ENCODE measurements at places on chromosomes 11 and 22.
A peak's percentile ranks its signal among the peaks of the same experiment; 100 is the strongest.

GRCh38 chr22:19523240-19524169 is 705 bp downstream of the CLDN5 start:
- peak; percentile 23 for DNase-seq

- DNase-seq = no peak
Observed at GRCh38 chr11:2118677-2119076, 20.5 kb downstream of the IGF2 start.

DNA sequence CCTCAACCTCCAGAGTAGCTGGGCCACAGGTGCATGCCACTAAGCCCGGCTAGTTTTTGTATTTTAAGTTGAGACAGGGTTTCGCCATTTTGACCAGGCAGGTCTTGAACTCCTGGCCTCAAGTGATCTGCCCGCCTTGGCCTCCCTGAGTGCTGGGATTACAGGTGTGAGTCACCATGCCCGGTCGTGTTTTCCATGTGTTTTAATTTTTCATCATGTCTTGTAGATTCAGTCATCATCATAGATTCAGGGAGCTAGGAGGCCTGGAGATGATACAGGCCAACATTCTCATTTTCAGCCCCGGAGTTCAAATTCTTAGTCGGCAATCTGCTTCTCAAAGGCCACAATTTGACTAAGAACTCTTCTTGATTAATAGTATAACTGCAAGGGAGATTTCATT is 73.5 kb upstream of the GRAMD1B start:
- peak; percentile 68 for DNase-seq

DNA sequence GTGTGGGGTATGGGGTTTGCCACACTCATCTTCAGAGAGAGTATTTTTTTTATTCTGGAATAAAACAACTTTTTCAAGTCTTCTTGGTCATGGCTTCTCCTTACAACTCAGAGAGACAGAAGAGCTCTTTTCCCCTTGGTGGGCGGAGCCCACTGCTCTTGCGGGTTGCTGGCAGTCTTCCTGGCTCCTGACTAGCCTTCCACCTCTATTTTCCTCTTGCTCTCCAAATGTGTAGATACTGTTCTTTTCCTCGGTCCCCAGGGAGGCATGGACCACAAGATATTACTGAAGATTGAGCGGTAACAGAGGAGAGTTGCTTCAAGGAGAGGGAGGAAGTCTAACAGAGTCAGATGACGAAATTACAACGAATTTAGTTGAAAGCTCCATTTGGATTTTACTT is 210.6 kb downstream of the NTM start:
- DNase-seq = no peak

GRCh38 chr11:93718057-93718563 is 23.2 kb downstream of the TAF1D start:
- no peak for DNase-seq

DNA sequence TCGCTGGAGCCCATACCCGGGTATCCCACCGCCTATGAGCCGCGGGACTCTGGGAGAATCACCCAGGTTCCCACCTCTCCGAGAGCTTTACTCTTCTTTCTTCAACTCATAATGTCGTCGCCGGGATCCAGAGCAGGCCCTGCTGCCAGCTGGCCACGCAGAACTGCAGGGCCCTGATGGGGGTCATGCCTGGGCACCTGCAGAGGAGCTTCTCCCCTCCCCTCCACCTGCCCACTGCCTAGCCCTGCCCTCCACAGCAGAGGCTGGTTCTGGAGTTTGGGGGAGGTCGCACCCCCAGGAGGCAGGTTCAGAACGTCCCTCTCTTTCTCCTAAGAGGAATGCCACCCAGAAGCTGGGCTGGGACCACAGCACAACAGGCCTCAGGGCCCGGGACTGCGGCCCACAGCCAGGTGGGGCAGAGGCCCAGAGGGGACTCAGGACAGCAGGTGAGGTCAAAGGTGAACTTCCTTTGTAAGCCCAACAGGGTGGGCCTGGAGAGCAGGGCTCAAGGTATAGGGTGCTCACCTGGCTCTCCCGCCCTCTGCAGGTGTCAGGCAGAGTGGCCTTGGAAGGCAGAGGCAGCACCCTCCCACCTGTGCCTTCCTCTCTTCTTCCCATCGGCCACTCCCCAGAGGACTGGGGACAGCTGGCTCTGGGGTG is 1.9 kb downstream of the SLC25A45 start:
- no peak for DNase-seq

GRCh38 chr11:17769218-17769617 is 34.6 kb downstream of the KCNC1 start:
- no peak for DNase-seq

DNA sequence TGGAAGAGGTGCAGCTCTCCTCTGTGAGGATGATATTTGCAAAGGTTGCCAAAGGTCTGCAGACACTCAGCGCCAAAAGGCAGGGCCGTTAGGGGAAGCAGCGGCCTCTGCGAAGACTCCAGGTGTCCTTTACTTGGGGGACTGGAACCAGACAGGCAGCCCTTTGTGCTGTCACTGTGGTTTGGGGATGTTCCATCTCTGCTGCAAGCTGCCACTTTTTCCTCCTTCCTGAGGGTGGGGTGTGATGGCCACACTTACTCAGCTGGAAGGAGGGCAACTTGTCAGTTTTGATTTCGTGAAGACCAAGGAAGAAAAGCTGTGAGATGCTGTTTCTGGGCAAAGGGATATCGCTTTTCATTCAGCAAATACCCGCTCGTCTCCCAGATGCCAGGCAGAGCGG is 96.5 kb upstream of the PRR5 start:
- no peak for DNase-seq

- DNase-seq = no peak
Observed at GRCh38 chr11:47869544-47870393, 21.6 kb upstream of the NUP160 start.

DNA sequence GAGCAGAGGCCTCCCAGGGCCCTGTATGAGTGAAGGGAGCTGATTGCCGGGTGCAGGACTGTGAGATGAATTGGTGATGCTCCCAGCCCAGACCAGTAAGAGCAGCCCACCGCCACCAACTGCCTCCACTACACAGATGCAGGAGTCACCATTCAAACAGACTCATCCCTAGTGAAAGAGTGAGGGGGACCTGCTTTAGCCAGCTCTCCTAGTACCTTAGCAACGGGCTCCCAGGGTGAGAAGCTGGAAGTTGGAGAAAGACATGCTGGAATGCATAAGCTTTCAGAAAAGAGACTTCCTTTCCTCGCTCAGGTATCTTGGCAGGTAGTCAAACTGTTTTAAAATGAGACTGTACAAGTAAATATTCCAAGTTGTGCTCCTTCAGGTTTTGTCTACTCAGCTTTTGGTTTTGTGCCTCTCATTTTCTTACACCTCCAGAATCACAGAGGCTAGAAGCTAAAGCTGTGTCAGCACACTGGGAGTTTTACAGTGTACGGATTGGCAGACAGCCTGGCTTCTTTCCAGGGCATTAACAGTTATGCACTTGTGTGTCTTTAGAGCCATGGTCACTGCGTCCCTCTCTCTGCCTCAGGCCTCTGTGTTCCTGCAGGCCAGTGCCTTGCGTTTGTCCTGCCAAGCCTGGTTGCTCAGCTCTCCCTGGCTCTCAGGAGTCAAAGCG is 146.2 kb downstream of the ATXN10 start:
- DNase-seq = no peak

DNA sequence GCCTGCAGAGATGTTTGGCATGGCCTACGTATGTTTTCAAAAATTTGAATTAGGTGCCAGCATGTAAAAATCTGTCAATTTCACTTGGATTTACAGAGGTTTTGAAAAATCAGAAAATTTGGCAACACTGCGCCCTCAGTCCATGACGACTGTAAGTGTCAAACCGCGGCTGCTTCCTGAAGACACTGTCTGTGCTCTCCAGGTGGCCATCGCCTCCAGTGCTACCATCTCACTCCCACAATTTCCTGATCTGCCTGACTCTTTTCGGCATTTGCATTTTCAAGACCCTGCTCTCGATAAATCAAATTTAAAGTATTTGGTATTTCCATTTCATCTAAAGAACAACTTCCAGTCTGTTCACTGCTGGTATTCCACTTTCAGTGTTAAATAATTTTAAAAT is 34.6 kb downstream of the VSIG10L2 start:
- no peak for DNase-seq

DNA sequence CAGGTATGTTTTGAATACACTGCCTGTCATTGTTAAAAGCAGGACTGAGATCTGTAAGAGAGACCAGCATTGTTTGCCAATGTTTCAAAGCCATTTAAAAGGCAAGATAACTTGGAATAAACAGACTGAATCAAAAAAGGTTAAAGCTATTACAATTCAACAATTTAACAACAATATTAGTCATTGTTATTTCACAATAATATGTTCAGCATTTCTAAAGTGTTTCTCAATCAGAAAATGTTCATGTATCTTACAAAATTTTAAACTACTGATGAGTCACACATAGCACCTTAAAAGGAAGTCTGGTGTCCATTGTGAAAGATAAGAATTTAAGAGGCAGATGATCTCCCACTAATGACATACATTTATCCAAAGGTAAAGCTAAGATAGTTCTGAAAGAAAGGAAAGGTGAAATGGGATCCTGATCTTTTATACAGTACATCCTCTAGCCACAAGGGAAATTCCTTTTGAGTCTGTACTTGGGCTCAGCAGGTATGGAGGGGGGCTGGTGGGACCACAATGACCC is 79.7 kb downstream of the MAML2 start:
- no peak for DNase-seq

- DNase-seq = no peak
Observed at GRCh38 chr22:24725736-24726135, 48.8 kb downstream of the PIWIL3 start.

DNA sequence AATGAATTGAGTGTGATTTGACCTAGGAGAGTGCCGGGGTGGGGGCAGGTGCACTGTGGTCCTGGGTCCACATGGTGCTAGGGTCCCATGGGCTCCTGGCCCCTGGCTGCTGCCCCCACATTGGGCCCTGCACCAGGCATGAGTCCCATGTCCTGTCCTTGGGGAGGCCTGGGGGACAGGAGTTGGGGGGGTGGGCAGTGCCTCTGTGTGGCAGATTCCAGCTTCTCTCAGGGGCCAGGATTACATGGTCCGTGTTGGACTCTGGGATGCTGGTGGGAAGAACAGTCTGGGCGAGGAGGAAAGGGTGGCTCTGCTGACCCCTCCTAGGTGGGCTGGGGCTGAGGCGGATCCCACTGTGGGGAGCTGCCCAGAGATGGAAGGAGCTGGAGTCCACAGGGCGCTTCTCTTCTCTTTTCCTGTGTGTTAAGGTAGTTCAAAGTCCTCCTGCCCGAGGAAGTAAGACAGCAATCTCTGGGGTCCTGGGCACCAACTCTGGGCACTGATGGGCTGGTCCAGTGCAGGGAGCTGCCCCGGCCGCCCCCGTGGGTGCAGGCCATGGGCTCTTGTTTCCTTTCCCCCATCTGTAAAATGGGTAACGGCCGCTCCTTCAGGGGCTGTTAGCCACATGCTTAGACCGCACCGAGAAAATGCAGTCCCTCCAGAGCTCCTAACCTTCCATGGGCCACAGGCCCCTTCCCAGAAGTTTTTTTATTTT is 19.8 kb downstream of the KCNQ1 start:
- DNase-seq = no peak

DNA sequence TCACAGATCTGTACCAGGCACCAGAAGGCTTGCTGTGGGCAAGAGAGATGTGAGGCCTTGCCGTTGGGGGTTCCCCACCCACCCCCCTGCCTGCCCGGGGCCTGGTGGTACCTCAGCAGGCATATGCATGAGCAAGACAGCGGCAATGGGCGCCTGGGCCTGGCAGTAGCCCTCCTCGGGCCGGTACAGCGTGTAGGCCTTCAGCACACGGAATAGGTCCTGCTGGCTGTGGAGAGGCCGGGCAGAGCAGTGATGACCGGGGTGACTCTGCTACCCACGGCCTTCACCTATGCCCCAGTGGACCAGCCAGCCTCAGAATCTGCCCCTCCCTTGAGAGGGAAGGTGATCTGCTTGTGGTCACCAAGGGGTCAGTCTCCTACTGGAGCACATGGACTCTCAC is 5.5 kb upstream of the CASTOR1 start:
- DNase-seq = no peak

GRCh38 chr11:35335226-35335625 is 84.1 kb downstream of the SLC1A2 start:
- no peak for DNase-seq

- DNase-seq = peak; percentile 43
Observed at GRCh38 chr11:118434553-118435289, 1.6 kb upstream of the KMT2A start.

- no peak for DNase-seq
Observed at GRCh38 chr11:83070044-83070701, 1.5 kb downstream of the RAB30 start.

GRCh38 chr11:1354125-1354938 is 35.4 kb upstream of the BRSK2 start:
- no peak for DNase-seq

DNA sequence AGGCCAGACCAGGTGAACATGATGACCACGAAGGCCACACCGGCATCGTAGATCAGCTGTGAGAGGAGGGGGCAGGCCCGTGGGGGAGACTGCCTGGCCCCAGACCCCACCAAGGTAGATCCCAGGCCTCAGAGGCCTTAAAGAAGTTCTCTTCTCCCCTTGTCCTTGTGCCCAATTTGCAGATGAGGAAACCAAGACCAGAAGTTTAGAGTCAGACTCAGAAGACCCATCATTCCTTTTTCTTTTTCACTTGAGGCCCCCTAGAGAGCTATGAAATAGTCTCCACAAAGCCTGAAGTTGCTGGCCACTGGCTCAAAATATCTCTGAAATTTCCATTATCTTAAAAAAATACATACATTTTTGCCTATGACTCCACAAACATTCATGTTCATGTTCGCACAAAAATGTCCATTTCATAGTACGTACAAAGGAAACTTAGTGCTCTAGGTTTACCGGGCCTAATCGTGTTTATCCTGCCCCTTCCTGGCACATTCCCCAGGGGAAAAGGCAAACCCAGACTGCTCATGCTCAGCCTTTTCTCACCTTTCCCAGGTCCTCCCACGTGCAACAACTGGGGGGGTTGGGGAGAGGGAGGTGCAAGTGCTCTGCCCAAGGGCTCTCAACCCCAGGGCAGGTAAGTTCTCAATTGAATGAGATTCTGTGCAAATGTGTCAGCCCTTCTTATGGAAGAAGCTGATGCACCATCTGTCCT is 19.2 kb downstream of the SLC43A1 start:
- DNase-seq = no peak

GRCh38 chr11:66002648-66003225 is 434 bp downstream of the BANF1 start:
- DNase-seq = no peak

All from stimulated activated CD4-positive, alpha-beta T cell treated with anti-CD3 and anti-CD28 coated beads, Interleukin-1b, Interleukin-23, amount 100 ng/mL, for 48 hours (primary cell).